ENCODE measurements at places on chromosomes 1 and 21. TPM values are rescaled to one million over a fixed set of nuclear protein-coding genes. Genes with fewer than 3 reads are reported as not detected.

GRCh38 chr1:77966291-77966690, 12.6 kb downstream of the FUBP1 start:
- no peak for DNase-seq

PLEKHM2 gene
- total RNA-seq: 46.4 TPM

TMPRSS2 gene
- total RNA-seq: 0.84 TPM

DNA sequence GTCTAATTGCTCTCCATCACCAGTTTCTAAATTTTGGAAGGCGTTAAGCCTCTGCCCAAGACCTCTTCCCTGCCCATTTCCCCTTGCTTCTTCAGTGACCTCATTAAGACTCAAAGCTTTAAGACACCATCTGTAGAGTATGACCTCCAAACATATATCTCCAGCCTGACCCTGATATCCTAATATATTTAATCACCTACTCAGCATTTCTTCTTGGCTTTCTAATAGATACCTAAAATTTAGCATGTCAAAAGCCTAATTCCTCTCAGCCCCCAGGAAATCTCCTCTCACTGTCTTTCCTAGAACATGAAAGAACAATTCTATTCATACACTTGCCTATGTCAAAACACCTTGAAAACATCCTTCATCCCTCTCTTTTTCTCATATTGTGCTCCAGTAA, 235.5 kb upstream of the HOOK1 start:
- no peak for DNase-seq

GRCh38 chr1:109687641-109688499, at the start of gene GSTM1:
Gene GSTM1 (plus strand): TSS chr1:109687817. CDS start chr1:109687874, 57 bp downstream.
- no peak for DNase-seq

LRRC71 gene
- not detected for total RNA-seq

Data from astrocyte (in vitro differentiated cells and primary cell).